ENCODE measurements at places on chromosomes 6 and 20. TPM values are rescaled to one million over a fixed set of nuclear protein-coding genes. Genes with fewer than 3 reads are reported as not detected.

Gene SLC22A23
- 17.3 TPM for total RNA-seq

Gene IL20RA
- not detected for total RNA-seq

Gene EDN3
- 0.66 TPM for total RNA-seq

Gene ZNF165
- not detected for total RNA-seq

Gene BANF2
- total RNA-seq, result not detected

Gene SMIM29
- total RNA-seq, result 21.4 TPM

GRCh38 chr20:11901127-11901526 is 16.6 kb upstream of the BTBD3 start:
- no peaks in the 10 kb centered on the region for H3K27me3 ChIP-seq
- H3K4me3 ChIP-seq, result no peak overlapping the region
- DNase-seq, result no peak
- H3K36me3 ChIP-seq, result no peaks in the 10 kb centered on the region
- no peak overlapping the region for H3K27ac ChIP-seq

DNA sequence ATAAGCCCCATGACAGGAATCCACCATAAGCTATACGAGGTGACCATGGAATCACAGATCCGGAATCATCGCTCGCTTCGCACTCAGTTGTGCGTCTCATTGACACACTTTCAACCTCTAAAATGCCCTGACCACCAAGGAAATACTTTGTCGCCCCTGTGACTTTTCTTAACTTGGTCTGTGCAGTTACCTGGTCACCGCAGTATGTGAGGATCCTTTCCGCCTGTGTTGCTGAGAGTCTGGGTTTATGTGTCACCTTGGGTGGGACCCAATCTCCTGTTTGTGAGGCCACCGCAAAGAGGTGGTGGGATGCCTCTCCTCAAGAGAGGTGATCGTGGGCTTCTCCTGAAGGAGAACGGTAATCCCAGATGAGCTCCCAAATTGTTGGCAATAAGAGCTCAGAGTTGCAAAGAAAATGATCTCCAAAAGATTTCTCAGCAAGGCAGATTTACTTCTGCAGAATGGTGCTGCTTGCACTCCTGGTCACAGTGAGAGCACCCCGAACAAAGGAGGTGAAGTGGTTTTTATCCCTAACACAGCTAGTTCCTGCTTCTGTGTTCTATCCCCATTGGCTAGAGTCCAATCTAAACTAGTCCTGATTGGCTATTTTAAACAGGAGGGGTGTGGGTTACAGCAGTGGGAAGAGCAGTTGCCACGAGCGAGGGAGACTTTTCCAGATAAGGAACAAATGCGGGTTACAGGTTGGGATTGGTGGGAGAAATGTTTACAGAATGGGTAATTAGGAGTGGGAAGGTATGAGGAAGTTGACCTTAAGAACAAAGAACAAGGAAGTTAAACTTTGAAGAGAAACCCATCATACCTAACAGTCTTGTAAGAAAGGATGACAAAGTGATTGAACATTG is 9.1 kb upstream of the ZNFX1 start:
- H3K4me1 ChIP-seq, result peaks cover 16% of the 10 kb centered on the region
- H3K4me3 ChIP-seq, result no peak overlapping the region
- no peak for DNase-seq
- H3K27me3 ChIP-seq, result no peaks in the 10 kb centered on the region
- peaks cover 100% of the 10 kb centered on the region for H3K36me3 ChIP-seq

DNA sequence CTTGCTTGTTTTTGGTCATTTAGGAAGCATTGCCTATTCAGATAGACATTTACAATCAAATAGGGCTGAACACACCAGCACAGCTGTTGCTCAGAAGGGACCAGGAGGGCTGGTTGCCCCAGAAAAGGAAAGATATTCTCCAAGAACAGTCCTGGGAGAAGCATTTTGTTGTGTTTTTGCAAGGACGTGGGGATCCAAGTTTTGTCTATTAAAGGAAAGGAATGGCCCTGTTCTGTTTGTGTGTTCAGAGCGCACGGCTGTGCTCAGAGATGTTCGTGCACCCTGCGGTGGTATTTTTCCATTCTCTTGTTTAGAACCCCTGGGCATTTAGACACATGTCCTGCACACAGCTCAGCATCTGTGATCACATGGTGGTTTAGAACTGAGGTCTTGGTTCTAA is 82.5 kb downstream of the TXNDC5 start:
- H3K4me1 ChIP-seq, result no peaks in the 10 kb centered on the region
- H3K4me3 ChIP-seq, result no peak overlapping the region
- H3K27me3 ChIP-seq, result no peaks in the 10 kb centered on the region
- no peak overlapping the region for H3K27ac ChIP-seq
- DNase-seq, result no peak
- H3K36me3 ChIP-seq, result no peaks in the 10 kb centered on the region

- H3K36me3 ChIP-seq, result no peaks in the 10 kb centered on the region
- H3K27me3 ChIP-seq, result no peaks in the 10 kb centered on the region
- H3K4me1 ChIP-seq, result peaks cover 34% of the 10 kb centered on the region
Measured at GRCh38 chr20:63501818-63502670, 3.2 kb upstream of the EEF1A2 start.

DNA sequence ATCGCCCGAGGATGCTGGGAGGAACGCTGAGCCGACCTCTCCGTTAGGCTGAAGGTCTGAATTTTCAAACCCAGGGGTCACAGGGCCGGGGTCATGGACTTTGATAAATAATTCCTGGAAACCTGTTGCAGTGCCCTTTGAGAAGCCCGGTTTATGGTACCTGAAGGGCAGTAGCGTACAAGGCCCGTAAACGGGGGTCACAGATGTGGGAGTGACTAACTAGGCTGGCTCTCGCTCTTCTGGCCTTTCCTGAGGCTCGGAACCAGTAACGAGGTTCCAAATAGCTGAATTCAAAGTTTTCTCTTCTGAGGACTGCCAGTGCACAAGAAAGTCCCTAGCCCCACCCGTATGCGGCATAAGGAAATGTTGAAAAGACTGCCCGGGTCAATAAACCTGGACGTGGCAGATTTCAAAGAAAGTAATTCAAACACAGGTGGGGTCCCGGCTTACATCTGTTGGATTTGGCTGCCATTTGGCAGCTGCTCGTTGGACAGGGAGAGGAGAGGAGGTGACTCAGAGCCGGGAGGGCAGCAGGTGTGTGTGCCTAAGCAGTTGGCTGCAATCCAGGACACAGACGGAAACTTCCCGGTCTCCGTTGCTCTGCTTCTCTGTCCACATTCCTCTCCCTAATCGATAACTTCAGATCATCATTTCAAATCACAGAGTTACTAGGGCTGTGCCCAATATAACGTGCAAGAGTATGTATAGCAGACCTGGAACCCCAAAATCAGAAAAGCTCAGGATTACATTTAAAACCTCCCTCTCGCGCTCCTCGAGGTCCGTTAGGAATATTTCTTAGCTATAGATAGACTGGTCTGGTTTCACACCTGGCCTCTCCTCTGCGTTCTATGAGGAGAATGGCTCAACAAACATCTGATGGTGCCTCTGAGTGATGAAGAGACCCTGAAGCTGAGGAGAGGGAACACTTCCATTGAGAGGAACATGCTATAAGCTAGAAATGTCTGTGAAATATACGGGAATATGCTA is 765 bp upstream of the GMDS start:
- H3K4me1 ChIP-seq, result peaks cover 13% of the 10 kb centered on the region
- H3K4me3 ChIP-seq, result peak overlapping the region; percentile 71
- DNase-seq, result peak; percentile 80
- peaks cover 15% of the 10 kb centered on the region for H3K36me3 ChIP-seq

GRCh38 chr6:11814106-11814505 is 35.5 kb upstream of the ADTRP start:
- no peak for DNase-seq
- H3K27me3 ChIP-seq, result no peaks in the 10 kb centered on the region
- no peak overlapping the region for H3K4me3 ChIP-seq
- no peak overlapping the region for H3K27ac ChIP-seq
- no peaks in the 10 kb centered on the region for H3K4me1 ChIP-seq
- no peaks in the 10 kb centered on the region for H3K36me3 ChIP-seq

GRCh38 chr20:62536871-62537401 is 61.1 kb upstream of the GATA5 start:
- no peaks in the 10 kb centered on the region for H3K27me3 ChIP-seq
- peak overlapping the region; percentile 98 for H3K27ac ChIP-seq
- peaks cover 52% of the 10 kb centered on the region for H3K4me1 ChIP-seq
- no peak overlapping the region for H3K4me3 ChIP-seq

- H3K27me3 ChIP-seq, result no peaks in the 10 kb centered on the region
- no peak for DNase-seq
- H3K36me3 ChIP-seq, result no peaks in the 10 kb centered on the region
- H3K27ac ChIP-seq, result no peak overlapping the region
Measured at GRCh38 chr6:151140767-151141166, 99.0 kb upstream of the AKAP12 start.

Measured in gastrocnemius medialis (tissue), 4 donors.